CD4-positive, alpha-beta T cell treated with Interleukin-17A for 1 hour (primary cell): ENCODE measurements at places on chromosomes 4 and X.

- no peak for DNase-seq
These were observed 27.7 kb downstream of the ATP7A start for GRCh38 chrX:77938083-77938680.

DNA sequence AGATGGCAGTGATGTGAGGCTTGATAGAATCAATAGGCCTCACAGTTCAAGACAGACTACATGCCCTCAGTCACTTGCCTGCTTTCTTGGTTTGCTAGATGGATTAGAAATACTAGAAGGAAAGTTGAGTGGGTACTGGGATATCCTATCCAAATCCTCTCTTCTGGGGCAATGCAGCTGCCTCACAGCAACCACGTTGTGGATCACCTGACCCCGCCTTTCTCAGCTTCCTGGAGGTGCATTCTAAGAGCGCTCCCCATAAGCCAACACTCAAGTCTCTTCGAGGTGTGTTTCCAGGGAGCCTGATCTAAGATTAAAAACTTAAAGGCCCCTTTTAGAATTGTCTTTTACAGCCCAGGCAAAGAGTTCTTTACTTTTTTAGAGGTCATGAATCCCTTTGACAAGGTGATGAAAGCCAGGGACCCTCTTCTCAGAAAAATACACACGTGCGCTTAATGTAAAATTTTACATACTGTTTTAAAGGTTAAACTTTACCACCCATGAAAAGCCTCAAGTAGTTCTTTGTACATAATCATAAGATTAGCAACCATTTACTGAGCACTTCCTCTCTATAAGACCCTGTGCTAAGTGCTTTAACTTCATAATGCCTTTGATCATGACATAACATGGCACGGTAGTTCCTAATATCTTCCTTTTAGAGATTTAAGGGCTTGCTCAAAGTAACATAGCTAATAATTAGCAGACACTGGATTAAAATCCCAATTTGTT, 840 bp upstream of the RPL34 start:
- DNase-seq = peak; percentile 45

DNA sequence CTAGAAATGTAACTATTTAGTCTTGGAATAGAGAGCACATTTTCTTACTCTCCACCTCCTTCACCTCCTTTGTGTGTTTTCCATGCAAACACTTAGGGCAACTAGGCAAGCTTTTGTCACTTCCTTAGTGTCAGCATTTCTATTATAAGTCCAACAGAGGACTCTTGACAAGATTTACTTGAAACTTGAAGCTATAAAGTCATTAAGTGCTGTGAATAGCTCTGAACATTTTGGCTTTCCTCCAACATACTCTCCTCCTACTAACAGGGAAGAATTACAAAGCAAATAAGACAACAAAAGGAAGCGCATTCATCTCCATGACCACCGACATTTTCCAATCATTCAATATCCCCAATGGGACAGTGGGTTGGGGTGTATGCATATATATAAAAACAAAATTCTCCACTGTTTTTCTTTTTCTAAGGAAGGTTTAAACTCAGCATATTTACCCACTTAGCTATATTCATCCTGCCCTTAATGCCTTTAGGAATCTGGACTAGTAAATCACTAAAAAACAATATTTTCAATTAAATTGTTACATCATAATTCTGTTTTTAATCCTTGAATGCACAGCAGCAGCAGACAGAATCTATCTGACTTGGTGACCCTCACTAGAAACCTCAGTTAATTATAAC, 264.6 kb downstream of the SNCA start:
- DNase-seq = no peak

DNA sequence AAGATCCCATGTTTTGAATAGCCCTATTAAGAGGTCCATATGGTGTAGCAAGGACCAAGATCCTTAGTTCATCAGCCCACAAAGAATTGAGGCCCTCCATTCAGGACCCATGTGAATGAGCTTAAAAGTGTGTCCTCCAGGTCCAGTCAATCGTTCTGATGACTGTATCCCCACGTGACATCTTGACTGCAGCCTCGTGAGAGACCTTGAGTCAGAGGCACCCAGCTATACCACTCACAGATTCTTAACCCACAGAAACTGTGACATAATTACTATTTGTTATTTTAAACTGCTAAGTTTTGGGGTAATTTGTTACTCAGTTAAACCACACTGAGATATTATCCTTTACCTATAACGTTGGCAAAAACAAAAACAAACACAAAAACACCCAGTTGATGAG, 62.4 kb downstream of the ZNF182 start:
- no peak for DNase-seq

DNA sequence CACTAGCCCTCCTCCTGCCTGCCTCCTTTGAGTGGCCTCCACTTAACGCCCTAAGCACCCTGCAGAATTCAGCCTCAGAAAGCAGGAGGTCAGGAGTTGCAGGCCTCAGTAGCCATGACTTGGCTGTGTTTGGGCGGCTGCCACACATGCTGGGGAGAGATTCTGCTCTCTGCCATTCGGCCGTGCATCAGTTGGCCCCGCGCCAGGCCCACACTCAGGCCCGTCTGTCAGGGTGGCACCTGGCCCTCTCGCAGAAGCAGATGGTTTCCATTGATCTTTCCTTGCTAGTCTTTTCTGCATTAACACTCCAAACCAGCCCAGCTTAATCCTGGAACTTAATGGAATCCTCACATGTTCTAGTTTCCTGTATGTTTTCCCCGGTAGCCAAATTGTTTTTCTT, 30.7 kb upstream of the ATP6AP2 start:
- no peak for DNase-seq

GRCh38 chr4:24880186-24880585, 32.7 kb downstream of the CCDC149 start:
- DNase-seq = no peak
